ENCODE measurements at places on chromosomes 6 and 20.

DNA sequence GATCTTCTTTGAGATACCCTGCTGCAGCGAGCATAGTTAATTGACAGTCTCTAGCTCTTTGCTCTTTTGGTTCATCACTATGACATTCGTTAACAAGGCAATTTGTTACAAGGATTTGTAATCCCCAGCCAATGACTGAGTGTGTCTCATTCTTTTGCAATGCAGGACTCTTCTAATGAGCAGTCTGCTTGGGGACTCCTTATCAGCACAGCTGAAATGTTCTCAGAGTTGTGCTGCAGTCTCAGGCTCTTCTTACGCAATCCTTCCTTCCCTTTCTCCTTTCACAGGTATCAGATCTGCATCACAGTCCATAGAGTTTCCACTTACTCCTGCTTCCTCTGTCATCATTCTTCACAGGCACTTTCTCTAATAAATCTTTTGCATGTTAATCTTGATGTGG is 161.2 kb upstream of the OGFRL1 start:
- DNase-seq: no peak

- peak; percentile 67 for DNase-seq
Observed at GRCh38 chr6:38871741-38872568, 156.8 kb downstream of the DNAH8 start.

- no peak for DNase-seq
Observed at GRCh38 chr6:106051226-106051625, 34.9 kb upstream of the PRDM1 start.

DNA sequence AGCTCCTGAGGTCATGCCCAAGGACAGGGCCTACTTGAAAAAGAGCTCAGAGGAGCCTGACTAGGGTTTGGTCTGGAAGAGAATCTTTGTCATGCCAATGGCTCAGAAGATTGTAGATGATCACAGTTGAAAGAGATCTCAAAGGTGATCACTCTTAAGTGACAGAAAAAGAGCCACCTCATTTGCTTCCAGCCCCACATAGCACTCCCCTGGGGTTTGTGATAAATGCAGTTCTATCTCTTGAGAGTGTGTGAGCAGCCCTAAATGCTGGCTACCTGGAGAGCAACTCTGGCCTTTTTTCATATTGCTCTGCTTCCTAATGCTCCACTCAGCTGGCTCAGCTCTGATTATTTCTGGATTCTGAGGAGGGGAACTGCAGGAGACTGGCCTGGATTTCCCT is 39.3 kb downstream of the KLHL32 start:
- no peak for DNase-seq

GRCh38 chr6:144178323-144178722 is 28.0 kb downstream of the STX11 start:
- DNase-seq: no peak

GRCh38 chr6:74651948-74652842 is 553.7 kb downstream of the COL12A1 start:
- DNase-seq: no peak

- peak; percentile 52 for DNase-seq
Observed at GRCh38 chr6:26172608-26172968, 85.4 kb downstream of the HFE start.

- no peak for DNase-seq
Observed at GRCh38 chr20:20702330-20703245, 9.9 kb downstream of the RALGAPA2 start.

DNA sequence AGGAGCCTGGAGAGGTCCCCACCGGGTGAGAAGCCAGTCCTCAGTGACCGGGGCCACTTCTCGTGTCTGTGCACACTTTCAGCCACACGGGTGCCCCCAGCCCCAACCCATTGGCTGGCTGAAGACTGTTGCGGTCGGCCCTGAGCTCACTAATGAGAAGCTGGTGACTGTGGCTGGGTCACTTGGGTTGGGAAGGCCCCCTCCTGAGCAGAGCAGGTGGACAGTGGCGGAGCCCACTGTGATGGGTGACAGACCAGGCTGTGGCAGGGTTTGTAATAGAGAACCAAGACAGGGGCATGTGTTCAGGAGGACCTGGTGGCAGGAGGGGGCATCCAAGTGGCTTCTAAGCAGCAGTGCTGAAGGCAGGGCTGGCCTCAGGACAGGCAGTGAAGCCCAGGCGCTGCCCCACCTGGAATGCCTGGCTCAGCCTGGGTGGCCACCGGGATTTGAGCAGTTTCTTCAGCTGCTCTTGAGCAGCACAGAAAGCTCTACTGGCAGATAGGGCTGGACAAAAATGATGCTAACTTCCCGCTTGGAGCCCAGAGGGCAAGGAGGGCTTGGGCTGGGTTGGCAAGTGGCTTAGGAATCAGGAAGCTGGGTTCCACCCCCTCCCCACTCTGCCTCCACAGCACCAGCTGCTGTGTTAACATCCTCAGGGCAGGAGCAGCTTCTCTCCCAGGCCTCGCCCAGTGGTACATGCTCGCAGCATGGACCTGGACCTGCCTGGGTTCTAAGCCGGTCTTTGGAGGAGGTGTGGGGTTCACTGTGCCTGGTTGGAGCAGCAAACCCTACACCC is 256.4 kb downstream of the CDH4 start:
- DNase-seq: no peak

DNA sequence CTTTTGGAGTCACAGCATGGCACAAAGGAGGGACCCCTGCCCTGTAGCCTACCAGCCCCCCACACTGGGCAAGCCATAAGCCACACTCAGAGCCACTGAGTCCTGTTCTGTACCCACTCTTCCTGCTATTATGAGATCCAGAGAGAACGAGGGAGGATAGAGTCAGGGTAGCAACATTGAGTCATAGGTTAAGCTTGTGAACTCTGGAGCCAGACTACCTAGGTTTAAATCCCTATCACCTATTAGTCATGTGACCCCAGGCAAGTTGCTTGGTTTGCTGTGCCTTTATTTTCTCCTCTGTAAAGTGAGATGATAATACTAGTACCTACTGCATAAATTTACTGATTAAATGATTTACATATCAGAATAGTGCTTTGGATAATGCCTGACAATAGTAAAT is 540 bp downstream of the CNBD2 start:
- no peak for DNase-seq

DNA sequence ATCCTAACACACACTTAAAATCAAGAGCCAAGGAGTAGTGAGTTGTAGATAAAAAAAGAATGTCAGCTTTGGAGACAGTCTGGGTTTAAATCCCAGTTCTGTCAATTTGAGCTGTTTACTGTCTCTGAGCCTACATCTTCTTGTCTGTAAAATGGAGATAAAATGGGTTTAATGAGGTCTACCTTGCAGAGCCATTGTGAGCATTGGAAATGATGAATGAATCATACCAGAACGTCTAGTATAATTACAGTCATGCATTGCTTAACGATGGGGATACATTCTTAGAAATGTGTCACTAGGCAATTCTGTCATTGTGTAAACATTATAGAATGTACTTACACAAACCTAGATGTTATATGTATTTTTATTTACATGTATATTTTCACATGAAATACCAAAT is 17.6 kb upstream of the SGK2 start:
- no peak for DNase-seq

DNA sequence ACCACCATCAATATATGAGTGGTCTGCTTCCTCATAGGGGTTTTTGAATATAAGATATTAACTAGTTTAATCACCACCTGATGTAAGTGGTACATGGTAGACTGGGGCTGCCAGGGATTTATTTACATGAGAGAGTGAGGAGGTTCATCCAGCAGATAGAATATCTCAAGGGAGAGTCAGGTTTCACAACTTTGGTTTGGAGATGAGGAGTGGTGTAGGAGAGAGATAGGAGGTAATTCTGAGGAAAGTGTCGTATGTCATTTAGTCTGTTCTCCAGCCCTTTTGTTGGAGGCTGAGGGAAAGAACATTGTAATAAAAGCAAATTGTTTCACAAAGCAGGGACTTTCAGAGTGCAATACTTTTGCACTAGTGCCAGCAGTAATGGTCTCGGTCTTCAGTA is 16.8 kb downstream of the L3MBTL3 start:
- DNase-seq: no peak

- DNase-seq: no peak
Observed at GRCh38 chr6:162852840-162853577, 125.2 kb downstream of the PACRG start.

DNA sequence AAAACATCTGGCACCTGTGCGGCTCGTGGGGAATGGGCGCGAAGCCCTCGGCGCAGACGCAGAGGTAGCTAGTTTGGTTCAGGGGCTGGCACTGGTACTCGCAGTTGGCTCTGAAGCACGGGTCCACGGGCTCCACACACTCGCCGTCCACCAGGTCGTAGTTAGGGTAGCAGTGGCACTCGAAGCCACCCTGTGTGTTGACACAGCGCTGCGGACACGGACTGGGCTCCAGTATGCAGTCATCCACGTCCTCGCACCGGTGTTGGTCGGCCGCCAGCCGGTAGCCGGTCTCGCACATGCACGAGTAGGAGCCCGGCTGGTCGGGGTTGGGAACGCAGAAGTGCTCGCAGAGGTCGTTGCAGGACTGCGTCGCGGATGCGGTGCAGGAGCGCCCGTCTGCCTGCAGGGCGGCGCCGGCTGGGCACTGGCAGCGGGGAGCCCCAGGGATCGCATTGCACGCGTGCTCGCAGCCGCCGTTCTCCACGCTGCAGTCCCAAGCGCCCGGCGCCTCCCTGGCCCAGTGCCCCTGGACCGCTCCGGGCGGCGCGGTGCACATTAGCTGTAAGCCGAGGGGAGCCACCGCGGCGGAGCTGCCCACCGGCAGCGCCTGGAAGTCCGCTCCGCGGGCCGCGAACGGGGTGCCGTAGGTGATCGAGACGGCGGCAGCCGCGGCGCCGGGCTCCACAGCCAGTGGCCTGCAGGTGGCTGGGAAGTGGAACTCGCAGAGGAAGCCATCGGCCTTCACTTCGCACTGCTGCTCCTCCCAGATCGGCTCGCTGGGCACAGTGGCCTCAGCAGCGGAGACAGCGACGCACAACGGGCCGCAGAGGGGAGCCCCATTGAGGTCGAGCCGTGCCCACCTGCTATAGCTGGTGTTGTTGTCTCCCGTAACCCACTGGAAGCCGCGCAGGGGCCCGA is 930 bp downstream of the THBD start:
- peak; percentile 46 for DNase-seq

DNA sequence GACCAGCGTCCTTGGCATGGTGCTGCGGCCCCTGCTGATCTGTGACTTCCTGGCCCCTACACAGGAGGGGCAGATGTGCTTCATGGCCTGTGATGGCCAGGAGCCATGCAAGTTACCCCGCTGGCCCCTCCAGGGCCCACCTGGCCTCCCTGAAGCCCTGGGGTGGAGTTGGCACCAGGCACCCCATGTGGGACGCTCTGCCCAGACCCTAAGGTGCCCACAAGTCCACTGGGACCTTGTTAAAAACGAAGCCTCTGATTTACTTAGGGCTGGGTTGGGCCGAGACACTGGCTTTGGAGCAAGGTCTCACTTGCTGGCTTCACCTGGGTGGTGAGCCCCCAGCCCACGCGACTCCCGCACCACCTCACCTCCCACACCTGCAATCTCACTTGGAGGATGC is 139.0 kb downstream of the PHACTR3 start:
- no peak for DNase-seq

DNA sequence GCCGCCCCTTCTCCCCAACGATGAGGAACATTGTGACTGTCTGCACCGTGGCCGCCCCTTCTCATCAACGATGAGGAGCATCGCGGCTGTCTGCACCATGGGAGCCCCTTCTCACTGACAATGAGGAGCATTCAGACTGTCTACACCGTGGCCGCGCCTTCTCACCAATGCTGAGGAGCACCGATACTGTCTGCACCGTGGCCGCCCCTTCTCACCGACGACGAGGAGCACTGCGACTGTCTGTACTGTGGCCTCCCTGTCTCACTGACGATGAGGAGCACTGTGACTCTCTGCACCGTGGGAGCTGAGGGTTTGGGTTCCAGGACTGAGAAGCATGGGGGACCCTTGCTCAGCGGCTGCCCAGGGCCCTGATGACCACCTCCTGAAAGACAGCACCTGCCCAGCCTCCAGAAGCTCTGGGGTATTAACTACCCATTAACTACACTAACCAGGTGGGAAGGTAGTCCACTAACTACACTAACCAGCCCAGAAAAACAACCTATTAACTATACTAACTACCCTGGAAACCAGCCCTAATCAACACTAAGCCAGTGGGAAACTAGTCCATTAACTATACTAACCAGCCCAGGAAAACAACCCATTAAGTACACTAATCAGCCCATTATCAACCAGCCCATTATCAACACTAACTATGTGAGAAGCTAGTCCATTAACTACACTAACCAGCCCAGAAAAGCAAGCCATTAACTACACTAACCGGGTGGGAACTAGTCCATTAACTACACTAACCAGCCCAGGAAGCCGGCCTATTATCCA is 116.9 kb downstream of the TAF4 start:
- peak; percentile 6 for DNase-seq

GRCh38 chr6:146545581-146545980 is 1.9 kb downstream of the RAB32 start:
- no peak for DNase-seq

DNA sequence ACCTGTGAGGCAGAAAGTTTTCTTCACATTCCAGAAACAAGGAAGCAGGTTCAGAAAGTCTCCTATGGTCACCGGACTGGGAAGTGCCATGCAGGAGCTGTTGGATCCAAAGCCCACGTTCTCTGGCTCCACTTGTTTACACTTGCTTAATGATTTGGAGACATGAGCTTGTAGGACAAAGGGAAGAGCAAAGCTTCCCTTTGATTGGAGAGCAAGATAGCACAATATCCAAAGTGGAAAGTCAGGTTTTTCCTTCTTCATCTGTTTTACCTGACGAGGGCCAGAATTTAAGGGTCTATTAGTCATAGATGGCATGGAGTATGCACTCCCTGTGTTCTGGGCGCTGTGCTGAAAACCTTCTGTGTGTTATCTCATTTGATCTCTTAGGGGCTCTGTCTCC is 81.2 kb downstream of the PDE7B start:
- DNase-seq: no peak

DNA sequence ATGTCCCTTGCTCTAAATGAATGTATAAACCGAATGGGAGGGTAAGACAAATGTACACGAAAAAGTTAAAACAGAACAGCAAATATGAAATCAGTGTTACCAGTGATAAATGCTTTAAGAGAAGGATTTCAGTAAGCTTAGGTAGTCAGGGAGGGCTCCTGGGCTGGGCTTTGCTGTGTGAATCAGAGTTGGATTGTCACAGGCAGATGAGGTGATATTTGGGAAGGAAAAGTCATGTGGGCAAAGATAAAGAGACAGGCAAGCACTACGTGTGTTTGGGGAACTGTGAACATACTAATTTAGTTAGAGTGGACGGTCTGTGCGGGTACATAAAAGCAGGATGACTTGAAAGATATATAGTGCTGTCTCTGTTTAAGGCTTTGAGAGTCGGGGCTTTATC is 114.8 kb downstream of the CRYBG1 start:
- DNase-seq: no peak

- DNase-seq: no peak
Observed at GRCh38 chr6:75824160-75824559, 75.1 kb downstream of the MYO6 start.

GRCh38 chr20:61680096-61680495 is 385.6 kb downstream of the TAF4 start:
- no peak for DNase-seq

GRCh38 chr6:121382467-121383121 is 48.3 kb upstream of the TBC1D32 start:
- DNase-seq: no peak

GRCh38 chr20:25058051-25058846 is at the start of gene ACSS1:
Gene ACSS1 (minus strand): TSS chr20:25058139. CDS start chr20:25058102, 37 bp downstream.
- DNase-seq: peak; percentile 90

- DNase-seq: no peak
Observed at GRCh38 chr6:3561725-3562124, 104.9 kb upstream of the SLC22A23 start.

- no peak for DNase-seq
Observed at GRCh38 chr6:21942897-21943296, 349.3 kb downstream of the SOX4 start.
